ENCODE measurements at places on chromosomes 6 and 20.

- DNase-seq = no peak
Measured at GRCh38 chr6:5516036-5516435, 254.7 kb downstream of the FARS2 start.

DNA sequence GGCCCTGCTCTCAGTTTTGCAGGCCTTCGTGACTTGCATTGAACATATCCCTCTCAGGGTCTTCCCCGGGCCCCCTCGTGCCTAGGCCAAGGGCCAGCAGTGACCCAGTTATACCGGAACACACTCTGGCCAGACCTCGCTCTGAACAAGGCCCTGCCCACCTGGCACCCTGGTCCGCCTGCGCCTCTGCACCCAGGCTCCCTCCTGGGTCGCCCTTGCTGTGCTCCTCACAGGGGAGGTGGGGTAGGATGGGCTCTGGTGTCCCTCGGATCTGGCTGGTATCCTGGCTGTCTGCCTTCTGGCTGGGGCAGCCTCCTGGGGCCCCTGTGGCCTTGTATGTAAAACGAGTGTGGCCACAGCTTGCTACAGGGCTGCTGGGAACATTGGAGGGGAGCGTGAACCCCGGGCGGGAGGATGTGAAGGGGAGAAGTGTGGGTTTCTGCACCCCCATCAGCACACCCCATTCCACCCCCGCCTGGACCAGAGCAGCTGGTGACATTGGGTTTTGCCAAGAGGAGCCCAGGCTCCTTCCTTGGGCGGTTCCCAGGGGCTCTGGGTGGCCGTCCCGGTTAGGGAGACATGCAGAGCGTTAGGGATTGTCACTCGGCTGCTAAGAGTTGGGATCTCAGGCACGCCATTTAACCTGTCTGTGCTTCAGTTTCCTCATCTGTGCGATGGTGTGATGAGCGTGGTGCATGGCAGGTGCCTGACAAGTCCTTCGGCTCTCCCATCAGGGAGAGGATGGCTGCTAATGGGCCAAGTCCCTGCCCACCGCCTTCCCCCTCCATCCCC is 17.5 kb downstream of the SRC start:
- no peak for DNase-seq

GRCh38 chr20:34012735-34013134 is 19.0 kb downstream of the RALY start:
- no peak for DNase-seq

GRCh38 chr6:109477725-109478124 is 5.3 kb downstream of the ZBTB24 start:
- DNase-seq = no peak

GRCh38 chr6:116268589-116269293 is 11.0 kb downstream of the TSPYL1 start:
- DNase-seq = peak; percentile 82

GRCh38 chr6:108744996-108745395 is 103.2 kb upstream of the ARMC2 start:
- no peak for DNase-seq

DNA sequence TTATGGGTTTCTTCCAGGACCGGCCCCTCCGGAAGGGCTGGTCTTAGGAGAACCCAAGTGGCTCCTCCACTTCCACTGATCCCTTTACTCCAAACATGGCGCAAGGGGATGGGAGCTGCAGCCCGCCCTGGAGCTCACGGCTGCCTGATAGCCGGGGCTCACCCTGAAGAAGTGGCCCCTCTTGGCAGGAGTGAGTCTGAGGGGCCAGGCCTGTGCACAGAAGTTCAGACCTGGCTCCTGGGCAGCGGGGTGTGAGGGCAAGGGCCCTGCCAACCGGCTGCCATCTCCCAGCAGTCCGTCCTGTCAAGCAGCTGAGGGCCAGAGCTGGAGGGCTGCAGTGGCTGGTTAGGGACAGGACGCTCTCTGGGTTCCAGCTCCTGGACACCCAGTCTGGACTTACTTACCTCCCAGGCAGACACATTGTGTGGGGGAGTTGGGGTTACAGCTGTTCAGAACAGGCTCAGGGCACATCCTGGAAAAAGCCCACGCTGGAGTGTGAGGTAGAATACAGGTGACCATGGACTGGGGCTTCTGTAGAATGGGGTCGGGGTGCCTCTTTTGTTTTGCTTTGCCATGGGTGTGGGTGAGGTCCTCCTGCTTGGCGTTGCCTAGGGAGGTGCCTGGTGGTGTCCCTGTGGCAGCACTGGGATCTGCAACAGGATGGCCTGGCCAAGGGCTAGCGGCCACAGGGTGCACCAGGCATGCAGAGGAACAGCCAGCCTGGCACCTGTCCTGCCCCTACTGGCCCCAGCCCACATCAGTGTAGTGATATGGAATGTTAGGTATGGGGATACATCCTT is 88.4 kb downstream of the ASXL1 start:
- no peak for DNase-seq

DNA sequence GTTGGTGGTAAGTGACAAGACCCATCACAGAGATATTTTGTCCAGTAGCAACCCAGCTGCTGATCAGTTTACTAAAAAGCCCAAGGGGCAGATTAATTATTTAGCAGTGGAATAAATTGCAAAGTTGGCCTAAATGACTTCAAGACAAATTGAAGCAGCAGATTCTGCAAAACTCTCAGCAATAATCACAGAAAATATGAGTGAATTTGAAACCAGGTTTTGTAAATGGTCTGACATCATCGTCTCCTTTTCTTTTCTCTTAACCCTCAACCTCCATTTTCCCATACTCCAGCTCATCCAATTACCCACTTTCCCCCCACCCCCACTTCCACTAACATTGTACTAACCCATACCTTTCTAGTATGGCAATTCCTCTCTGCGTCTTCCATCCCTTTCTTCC is 11.3 kb upstream of the PTPRK start:
- DNase-seq = no peak

GRCh38 chr6:138486249-138487101 is 12.8 kb downstream of the NHSL1 start:
- DNase-seq = no peak

DNA sequence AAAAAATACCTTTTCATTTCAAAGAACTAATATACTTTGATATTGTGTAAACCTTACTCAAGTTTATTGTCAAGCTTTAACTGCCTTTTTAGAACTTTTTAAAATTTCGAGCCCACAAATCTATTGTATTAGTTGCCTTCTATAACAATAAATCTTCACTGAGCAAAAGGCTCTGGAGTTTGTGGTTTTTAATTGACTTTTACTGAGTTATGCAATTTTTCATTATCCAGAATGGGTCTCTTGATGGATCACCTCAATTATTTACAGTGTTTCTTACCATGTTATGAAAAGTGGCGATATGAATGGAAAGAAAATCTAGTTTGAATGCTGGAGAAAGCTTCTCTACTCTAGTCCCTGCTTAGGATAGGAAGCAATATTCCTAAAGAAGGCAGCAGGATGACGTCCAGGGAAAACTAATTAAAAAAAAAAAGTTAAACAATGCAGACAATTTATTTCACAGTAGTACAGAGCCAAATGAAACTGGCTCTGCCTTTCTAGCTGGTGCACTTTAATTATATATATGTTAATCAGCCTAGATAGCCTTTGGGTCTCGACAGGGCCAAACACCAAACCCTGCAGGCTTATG is 5.0 kb downstream of the ID4 start:
- DNase-seq = no peak
